ENCODE measurements at places on chromosomes 16 and 17. TPM values are rescaled to one million over a fixed set of nuclear protein-coding genes. Genes with fewer than 3 reads are reported as not detected.

The KIF18B gene
- 22.2 TPM for polyA plus RNA-seq

The CDRT15L2 gene
- polyA plus RNA-seq: not detected

The MYH8 gene
- polyA plus RNA-seq: not detected

The MMP2 gene
- 39.9 TPM for polyA plus RNA-seq

The CUEDC1 gene
- 10.9 TPM for polyA plus RNA-seq

The NPB gene
- 1.2 TPM for polyA plus RNA-seq

The SULT1A4 gene
- 2.7 TPM for polyA plus RNA-seq

The SEC14L1 gene
- 30.0 TPM for polyA plus RNA-seq

The KRT12 gene
- polyA plus RNA-seq: not detected

The OTOP3 gene
- not detected for polyA plus RNA-seq

The CACNA1H gene
- 16.5 TPM for polyA plus RNA-seq

The PLEKHM1 gene
- 13.1 TPM for polyA plus RNA-seq

The KRT23 gene
- polyA plus RNA-seq: not detected

The PPP1R1B gene
- 7.6 TPM for polyA plus RNA-seq

The GALK1 gene
- polyA plus RNA-seq: 74.4 TPM

The MSLN gene
- not detected for polyA plus RNA-seq

The ACE gene
- polyA plus RNA-seq: 1.8 TPM
